ENCODE measurements at places on chromosomes 2 and 18. TPM values are rescaled to one million over a fixed set of nuclear protein-coding genes. Genes with fewer than 3 reads are reported as not detected.
A peak's percentile ranks its signal among the peaks of the same experiment; 100 is the strongest.

The DYNAP gene
- total RNA-seq = not detected

The ABCG8 gene
- not detected for total RNA-seq

The MROH2A gene
- total RNA-seq = not detected

The CCBE1 gene
- total RNA-seq = not detected

The SDC1 gene
- total RNA-seq = not detected

The PTPRM gene
- 1.0 TPM for total RNA-seq

The SUPT7L gene
- 30.8 TPM for total RNA-seq

The ACTG2 gene
- 0.81 TPM for total RNA-seq

The TNFAIP6 gene
- not detected for total RNA-seq

The PMAIP1 gene
- total RNA-seq = 30.5 TPM

The DHRS9 gene
- not detected for total RNA-seq

DNA sequence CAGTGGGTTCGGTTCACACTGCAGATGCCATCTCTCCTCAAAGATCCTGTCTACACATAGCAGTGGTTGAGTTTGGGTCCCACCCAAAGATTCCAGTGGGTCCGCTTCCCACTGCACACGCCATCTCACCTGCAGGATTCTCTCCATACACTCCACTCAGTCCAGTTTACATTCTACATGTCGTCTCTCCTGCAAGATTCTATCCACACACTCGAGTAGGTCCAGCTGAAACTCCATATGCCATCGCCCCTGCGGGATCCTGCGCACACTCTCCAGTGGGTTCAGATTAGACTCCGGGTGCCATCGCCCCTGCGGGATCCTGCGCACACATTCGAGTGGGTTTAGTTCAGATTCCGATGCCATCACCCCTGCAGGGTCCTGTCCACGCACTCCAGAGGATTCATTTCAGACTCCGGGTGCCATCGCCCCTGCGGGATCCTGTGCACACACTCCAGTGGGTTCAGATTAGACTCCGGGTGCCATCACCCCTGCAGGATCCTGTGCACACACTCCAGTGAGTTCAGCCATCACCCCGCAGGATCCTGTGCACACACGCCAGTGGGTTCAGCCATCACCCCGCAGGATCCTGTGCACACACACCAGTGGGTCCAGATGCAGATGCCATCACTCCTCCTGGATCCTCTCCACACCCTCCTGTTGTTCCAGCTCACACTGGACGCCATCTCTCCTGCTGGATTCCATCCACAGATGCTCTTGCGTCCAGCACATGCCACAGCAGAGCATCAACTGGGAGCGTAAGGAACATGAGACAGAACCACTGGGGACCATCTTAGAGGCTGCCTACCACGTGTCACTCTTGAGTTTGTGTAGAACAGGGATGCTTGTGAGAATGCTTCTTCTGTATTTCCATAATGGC, 3.0 kb upstream of the PXDN start:
- DNase-seq = peak; percentile 7

DNA sequence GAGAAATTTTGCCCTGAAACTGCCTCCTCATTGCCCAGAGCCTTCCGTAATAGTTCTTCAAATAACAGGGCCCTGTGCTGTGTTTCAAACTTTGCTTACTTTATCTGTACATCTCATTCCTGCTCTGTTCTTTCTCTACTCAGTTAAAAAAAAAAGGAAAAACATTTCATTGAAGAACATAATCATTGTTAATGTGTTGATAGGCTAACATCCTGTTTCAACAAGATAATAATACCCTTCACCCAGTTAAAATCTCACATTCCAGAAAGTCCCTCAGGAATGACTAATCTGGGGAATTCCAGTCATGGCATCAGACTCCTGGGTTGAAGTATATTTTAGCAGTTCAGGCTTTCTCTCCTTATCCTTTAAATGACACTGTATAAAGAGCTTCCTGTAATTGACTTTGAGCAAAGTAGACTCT, 45.6 kb upstream of the ITGAV start:
- no peak for DNase-seq

DNA sequence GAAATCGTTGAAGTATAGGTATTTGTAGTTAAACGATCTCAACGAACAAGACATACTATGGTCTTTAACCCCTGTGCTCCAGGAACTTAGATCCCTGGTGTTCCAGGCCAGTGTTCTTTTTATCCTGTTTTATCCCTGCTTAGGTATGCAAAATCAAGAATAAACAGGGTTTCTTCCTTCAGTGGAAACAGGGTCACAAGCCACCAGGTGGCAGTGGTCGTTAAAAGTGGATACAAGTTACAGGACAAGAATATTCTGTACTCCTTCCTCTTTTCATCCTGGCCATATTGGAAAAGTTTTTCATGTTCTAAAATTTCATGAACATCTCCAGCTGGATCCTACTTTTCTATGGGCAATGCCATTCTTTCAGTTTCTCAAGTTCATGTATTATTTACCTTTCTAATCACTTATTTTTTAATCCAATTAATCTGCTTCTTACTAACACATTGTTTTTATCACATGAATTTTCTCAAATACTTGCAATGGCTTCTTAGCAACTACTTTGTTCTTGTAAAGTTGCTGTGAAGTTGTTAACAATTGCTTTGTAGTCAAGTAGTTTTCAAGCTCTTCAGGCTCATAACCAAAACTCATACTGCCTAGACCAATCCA, 16.4 kb upstream of the HNMT start:
- peak; percentile 34 for DNase-seq

DNA sequence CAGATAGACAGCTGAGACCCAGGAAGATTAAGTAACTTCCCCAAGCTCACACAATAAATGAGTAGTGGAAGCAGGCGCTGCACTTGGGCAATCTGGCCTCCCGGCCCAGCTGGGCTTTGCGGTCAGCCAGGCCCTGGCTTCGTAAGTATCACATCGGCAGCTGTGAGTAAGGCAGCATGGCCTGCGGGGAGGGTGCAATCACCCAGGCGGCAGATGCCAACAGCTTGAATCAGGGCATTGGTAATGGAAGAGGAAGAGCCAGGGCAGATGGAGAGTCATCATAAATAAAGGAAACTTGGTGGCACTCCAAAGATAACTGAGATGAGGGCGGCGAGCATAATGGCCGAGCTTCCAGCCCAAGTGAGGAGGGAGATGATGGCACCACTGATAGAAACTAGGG, 217.9 kb upstream of the PID1 start:
- no peak for DNase-seq

- no peak for DNase-seq
These were observed 7.0 kb upstream of the TTL start for GRCh38 chr2:112474844-112475486.

- DNase-seq = no peak
These were observed 105.0 kb downstream of the SPIRE1 start for GRCh38 chr18:12552879-12553242.

DNA sequence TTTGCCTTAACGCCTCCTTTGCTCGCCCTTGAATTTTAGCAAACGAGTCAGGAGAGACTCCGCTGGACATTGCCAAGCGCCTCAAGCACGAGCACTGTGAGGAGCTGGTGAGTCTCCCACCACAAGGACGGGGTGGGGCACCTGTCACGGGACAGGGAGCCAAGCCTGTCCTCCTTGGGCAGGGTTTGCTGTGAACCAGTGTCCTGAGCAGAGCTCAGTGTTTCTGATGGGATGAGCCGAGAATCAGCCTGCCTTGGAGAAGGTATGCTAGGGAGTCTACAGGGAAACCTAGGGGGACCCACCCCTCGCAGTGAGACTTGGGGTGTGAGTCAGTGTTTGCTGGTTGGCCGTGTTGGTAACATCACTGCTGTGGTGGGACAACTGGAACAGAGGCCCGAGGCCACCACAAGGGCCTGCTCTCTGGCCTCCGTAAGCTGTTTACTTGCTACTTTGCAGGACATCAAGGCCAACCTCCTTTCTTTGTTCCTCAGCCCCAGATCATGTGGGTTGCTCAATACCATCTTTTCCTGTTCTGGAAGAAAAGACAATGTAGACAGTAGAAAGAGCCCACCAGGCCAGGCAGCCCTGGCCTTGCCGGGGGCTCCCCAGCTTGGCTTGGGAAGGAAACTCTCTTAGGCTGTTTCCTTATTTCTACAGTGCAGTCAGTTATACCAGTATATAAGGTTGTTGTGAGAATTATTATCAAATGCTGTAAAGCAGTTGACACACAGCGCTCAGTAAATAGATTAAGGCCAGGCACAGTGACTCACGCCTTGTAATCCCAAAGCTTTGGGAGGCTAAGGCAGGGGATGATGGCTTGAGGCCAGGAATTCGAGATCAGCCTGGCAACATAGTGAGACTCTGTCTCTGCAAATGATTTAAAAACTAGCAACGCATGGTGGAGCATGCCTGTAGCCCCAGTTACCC, 42.4 kb downstream of the ITGB1BP1 start:
- DNase-seq = no peak

DNA sequence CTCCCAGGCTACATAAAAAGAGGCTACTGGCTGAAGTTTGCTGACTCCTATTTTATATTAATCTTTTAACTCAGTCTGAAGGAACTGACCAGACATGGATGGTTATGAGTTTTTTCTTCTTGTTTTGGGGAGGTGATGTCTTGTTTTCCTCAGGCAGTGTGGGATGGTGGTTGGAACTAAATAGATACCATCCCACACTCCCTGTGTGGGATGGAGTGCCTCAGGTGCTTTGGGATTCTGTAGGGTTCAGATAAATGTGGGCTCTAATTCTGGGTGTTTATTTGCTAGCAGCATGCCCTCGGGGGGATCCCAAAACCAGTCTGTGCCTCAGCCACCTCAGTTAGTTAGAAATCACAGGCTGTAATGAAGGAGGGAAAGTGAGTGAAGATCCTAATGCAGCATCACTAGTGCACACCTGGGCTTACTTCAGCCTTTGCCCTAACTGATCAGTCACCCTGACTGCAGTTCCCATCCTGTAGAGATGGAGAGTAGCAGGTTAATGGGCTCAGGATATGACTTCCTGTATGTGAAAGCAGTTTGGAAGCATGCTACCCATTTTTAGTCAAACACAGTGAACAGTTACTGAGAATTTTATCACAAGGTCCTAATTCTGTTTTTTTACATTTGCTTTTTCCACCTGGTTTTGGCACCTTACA, 132.2 kb downstream of the SPTBN1 start:
- DNase-seq = no peak

- no peak for DNase-seq
These were observed 14.9 kb upstream of the LYPD6 start for GRCh38 chr2:149315461-149315860.

DNA sequence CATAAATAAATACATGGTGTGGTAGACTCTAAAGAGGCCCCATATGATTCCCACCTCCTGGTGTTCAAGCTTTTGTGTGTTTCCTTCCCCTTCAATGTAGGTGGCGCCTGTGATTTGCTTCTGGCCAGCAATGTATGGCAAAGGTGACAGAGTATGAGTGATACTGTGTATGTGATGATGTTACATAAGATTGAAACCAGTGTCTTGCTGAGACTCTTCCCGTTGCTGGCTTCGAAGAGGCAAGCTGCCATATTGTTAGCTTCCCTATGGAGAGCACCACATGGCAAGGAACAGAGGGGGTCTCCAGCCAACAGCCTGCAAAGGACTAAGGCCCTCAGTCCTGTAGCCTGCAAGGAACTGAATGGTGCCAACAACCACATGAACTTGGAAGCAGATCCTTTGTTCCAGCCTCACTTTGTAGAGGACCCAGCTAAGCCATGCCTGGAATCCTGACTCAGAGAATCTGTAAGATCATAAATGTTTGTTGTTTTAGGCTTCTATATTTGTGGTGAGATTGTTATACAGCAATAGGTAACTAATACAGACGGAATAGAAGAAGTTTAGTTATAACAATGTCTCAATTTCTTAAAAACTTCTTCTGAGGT, 1.7 kb upstream of the SMAD4 start:
- DNase-seq = peak; percentile 38

DNA sequence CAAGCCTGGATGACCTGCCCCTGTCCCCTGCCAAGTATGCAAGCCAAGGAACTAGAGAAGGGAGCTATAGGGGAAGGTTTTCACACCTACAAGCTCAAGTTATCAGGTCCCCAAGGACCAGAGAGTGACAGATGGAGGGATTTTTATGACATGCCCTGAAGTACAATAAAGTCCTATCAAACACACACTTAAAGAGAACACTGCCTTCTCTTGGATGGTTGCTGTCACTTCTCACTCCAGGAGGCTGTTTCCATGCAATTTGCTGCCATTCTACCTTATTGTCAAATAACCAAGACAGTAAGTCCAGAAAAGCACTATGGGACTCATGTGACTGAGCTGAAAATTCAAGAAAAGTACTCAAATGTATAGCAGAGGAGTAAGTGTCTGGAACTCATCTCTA, 76.6 kb upstream of the DDX18 start:
- no peak for DNase-seq

GRCh38 chr2:216692636-216693413, 2.5 kb downstream of the IGFBP5 start:
- peak; percentile 89 for DNase-seq

GRCh38 chr2:236568068-236568921, 1.3 kb upstream of the ACKR3 start:
- peak; percentile 50 for DNase-seq

DNA sequence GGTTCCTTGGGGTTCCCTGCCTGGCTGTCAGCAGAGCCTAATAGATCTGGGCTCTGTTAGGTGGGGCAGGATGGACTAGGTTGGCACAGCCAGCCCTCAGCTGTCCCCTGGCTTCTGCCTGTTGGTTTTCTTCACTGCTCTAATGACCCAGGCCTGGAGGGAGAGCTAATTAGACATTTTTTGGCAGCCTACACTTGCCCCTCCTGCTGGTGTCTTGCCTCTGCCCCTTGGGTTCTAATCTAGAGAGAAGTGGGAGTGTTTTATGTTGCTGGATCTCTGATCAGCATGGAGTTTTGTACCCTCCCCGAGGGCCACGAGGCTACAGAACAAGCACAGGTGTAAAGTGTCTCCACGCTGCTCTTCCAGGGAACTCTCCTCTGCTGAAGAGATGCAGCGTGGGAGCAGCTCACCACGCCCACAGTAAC, 199.4 kb upstream of the RASGRP3 start:
- no peak for DNase-seq

GRCh38 chr2:235225261-235225660, 268.6 kb upstream of the AGAP1 start:
- DNase-seq = no peak

GRCh38 chr2:25315316-25315680, 26.4 kb downstream of the DNMT3A start:
- DNase-seq = no peak

DNA sequence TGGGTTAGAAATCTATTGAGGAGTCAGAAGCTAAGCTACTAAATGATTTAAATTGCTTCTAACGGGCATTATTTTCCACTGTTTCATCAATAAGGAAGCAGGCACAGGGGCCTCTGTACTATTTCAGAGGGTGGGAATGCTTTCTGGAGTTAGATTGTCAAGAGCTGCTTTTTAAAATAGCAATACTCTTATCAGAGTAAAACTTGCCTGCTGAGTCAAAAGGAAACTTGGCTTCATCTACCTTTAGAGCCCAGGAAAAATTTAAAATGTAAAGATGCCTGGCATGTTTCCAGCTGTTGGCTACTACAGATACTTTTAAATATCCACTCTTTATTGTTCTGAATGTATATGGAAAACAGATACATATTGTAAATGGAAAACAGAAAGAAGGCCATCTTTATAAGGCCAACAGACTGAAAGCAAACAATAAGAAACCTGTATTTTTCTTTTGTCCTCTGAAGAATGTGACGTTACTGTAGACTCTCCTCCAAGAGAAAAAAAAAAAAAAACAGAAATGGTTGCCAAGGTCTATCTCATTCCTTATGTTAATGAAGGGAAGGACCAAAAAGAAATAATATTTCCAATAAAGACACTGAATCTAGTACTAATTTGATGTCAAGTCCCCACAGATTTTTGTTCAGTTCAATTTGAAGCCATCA, 79.1 kb downstream of the FIGN start:
- DNase-seq = no peak

GRCh38 chr2:28310107-28310506, 82.6 kb upstream of the FOSL2 start:
- no peak for DNase-seq
